NAMALWA (cell line): ENCODE measurements at places on chromosomes 1 and 21.

DNA sequence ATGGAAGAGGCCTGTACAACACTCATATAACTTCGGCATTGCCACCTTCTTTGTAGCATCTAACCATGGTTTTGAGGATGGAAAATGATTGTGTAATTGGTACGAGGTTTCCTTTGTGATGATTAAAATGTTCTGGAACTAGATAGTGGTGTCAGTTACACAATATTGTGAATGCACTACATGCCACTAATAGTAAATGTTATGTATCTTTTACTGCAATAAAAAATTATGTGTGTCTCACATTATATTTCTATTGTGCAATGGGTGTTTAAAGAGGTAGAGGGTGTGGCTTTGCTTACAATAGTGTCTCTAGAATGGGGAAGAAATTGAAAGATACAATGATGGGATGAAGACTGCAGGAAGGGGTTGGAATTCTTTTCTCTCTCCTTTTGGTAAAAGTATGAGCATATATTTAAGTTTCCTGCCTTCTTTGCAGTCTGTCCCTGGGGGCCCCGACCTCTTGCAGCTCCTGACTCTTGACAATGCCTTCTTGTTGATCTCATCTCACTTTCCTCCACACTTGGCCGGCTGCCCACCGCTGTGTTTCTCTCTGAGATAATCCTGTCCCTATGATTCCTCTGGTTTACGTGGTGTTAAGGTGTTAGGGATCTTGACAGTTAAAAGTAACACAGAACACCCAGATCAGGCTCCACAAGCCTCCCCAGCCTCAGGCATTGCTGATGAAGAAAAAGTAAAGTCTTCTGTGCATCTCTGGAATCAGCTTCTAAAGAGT, 39.3 kb downstream of the MTARC1 start:
- no peak for DNase-seq

- DNase-seq, result no peak
Measured at GRCh38 chr1:200415789-200416593, 6.2 kb upstream of the ZNF281 start.

DNA sequence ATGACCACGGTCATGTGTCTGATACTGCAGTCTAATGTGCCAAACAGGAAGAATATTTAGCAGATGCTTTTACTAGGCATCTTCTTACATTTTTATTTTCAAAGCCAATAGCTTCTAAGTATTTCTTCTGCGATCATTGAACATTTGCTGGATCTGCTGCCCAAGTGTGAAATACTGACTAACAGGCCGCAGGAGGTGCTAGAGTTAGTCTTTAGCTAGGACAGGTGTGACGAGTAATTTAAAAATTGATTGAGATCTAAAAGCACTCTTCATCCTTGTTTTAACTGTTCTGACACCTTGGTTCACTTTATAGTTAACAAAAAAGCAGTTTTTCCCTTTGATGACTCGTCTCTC, 748 bp upstream of the FAM78B start:
- DNase-seq, result no peak

DNA sequence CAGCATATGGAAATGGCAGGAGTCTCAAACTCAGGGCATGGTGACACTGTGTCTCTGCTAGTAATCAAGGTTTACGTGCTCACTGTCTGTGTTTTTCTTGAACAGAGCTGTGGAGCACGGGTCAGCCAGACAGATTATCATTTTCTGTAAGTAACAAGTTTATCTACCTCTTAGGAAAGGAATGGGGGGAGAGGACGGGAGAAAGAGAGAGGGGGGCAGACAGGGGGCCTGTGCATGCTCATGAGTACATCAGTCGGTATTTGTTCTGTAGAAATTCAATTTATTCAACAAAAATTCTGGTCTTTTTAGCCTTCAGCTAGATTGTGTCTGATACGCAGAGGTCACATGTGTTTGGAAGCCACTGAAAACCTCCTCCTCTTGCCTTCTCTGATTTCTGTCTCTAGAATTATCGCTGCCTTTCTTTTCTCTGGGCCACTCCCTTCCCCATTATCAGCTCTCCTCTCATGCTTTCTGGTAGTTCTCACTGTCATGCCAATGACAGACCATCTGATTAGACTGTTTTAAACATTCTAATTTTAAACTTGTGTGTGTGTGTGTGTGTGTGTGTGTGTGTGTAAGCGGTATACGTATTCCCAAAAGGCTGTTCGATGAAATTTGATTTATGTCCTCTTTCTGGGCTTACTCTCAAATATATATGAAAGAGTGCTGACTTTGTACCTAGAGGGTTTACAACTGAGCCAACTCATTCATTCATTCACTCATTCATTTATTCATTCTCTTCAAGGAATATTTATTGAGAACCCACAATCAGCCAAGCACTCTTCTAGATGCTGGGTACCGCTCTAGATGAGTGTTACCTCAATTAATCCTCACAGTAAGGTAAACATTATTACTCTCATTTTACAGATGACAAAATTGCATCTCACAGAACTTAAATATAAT, 636.9 kb downstream of the KIF26B start:
- DNase-seq, result no peak

- no peak for DNase-seq
Measured at GRCh38 chr1:179015396-179015795, 10.3 kb upstream of the FAM20B start.

- DNase-seq, result no peak
Measured at GRCh38 chr1:208837242-208837641, 593.1 kb upstream of the PLXNA2 start.

- no peak for DNase-seq
Measured at GRCh38 chr1:175095978-175096607, 28.5 kb downstream of the TNN start.

DNA sequence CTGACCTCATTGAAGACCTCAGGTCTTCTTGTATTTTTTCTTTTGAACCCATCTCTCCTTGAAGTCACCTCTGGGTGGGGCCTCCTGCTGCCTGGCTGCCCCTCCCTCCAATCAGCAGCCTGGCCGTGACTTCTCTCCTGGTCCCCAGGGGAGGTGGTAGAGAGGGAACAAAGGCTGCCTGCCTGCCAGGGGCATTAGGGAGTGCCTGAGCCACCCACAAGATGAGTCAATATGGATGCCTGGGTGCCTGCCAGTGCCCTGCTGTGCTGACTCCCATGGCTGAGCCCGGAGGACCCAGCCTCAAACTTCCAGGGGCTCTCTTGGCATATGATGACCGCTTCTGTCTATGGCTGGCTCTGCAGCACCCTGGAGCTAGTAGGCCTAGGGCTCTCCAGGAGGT, 5.3 kb upstream of the CDCP2 start:
- DNase-seq, result no peak

- DNase-seq, result no peak
Measured at GRCh38 chr1:224929335-224930237, at the start of gene DNAH14. TSS of gene DNAH14 (plus strand) at chr1:224929675. CDS start at chr1:224952703, 23,028 bp downstream.

GRCh38 chr1:67838180-67838910, 5.1 kb upstream of the GNG12 start:
- DNase-seq, result no peak

- DNase-seq, result no peak
Measured at GRCh38 chr1:22687191-22687590, 23.4 kb upstream of the EPHB2 start.

- DNase-seq, result peak; percentile 41
Measured at GRCh38 chr1:1889090-1889750, 1.7 kb downstream of the GNB1 start.

DNA sequence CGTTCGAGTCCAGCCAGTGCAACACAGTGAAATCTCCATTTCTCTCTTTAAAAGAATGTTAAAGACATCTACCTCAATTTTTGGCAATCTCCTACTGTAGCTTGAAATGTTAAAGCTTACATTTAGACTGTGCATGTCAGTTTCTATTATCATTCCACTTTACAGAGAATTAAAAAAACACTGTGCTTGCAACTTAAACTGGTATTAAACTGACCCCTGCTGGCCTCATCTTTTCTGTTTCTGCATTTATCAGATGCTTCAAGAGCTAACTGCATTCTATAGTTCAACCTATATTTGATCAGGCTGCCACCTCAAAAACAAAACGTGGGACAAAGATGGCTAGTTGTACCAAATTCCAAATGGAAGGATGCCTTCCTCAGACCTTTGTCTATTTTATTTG, 226.5 kb downstream of the SMYD3 start:
- DNase-seq, result peak; percentile 20

DNA sequence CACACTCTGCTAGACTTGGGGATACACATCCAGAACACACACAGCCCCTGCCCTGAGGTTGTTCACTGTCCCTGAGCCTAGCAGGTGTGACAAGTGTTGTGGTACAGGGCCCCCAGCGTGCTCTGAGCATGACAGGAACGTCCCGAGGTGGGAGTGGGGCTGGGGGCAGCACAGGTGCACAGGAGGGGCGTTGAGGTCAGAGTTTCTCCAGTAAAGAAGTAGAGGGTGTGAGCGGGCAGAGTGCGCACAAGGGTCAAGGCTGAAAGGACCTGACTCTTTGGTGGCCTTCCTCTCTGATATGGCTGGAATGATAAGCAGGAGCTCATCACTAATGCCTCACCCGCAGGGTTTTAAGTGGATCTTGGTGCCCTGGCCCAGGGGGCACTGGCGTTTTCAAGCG, 1.3 kb upstream of the FALEC start:
- DNase-seq, result no peak

- DNase-seq, result no peak
Measured at GRCh38 chr1:193819376-193819775, 633.0 kb upstream of the B3GALT2 start.

GRCh38 chr1:221164951-221165838, 286.0 kb downstream of the HLX start:
- DNase-seq, result no peak
